Mesenteric fat pad (tissue), 1 donor: ENCODE measurements at places on chromosomes 12 and 14.

- no peak for DNase-seq
Observed at GRCh38 chr12:66516133-66516532, 162.7 kb downstream of the GRIP1 start.

DNA sequence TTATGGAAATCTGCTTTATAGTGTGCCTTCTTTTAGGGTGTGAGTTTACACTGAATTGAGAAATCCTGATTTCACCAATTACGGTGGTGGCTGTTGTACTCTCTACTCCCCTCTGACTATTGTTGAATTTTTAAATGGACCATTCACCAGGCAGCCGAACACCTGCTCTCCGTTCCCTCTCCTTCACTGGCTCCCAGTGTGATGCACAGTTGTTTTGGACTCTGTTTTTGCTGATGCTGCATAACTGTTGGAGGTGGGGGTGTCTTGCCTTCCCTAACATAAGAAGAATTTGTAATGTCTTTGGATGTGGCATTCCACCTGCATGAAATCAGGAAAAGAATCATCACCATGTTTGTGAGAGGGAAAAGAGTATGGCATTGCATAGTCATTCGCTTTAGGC is 341.2 kb downstream of the SNAPC1 start:
- no peak for DNase-seq

- DNase-seq, result no peak
Observed at GRCh38 chr14:45715946-45716345, 462.9 kb upstream of the MIS18BP1 start.

- DNase-seq, result no peak
Observed at GRCh38 chr14:90654831-90655276, 161.4 kb downstream of the TTC7B start.

DNA sequence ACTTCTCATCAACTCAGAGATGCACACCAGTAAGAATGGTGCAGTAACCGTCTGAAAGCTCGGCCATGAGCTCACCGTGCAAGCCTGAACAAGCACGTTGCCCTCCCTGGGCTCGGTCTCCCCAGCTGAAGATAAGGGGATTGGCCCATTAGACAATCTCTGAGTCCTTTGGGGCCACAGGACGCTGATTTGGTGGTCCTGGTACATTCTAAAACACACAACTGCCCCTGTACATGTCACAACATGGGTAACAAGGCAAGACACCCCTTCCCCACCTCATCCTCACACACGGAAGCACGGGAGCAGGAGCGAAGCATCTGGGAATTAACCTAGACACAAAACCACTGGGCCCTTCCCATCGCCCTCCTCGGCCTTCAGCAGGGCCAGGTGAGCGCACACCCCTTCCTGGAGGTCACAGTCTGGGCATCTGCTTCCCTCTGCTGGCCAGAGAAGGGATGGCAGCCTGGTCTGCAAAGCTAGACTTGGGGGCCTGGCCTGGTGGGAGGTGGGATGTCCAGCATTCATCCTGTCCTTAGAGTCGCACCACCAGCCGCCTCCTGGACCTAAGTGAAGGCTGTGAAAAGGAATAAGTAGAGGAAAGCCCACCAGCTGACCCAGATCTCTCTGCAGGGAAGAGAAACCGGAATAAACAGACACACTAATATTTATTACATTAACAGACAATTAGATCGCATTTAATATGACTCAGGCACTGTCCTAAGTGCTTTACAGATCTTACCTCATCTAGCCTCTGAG is 18.9 kb upstream of the SMUG1 start:
- no peak for DNase-seq

DNA sequence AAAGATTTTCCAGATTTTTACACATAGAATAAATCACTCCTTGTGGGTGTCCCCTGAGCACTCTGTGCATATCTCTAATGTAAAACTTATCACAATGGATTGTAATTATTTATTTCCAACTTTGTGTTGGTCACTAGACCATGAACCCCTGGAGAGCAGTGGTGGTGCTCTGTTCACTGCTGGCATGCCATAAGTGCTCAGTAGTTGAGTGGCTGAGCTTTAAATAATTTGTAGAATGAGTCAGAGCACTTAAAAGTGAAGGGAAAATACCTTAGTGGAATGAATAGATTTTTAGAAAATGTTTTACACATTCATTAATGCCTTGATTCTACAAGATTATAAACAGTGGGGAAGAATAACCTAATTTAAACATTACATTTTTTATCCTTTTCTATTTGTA is 6.3 kb downstream of the MGAT4C start:
- no peak for DNase-seq

GRCh38 chr12:66203820-66204219 is 14.8 kb downstream of the IRAK3 start:
- DNase-seq, result no peak

DNA sequence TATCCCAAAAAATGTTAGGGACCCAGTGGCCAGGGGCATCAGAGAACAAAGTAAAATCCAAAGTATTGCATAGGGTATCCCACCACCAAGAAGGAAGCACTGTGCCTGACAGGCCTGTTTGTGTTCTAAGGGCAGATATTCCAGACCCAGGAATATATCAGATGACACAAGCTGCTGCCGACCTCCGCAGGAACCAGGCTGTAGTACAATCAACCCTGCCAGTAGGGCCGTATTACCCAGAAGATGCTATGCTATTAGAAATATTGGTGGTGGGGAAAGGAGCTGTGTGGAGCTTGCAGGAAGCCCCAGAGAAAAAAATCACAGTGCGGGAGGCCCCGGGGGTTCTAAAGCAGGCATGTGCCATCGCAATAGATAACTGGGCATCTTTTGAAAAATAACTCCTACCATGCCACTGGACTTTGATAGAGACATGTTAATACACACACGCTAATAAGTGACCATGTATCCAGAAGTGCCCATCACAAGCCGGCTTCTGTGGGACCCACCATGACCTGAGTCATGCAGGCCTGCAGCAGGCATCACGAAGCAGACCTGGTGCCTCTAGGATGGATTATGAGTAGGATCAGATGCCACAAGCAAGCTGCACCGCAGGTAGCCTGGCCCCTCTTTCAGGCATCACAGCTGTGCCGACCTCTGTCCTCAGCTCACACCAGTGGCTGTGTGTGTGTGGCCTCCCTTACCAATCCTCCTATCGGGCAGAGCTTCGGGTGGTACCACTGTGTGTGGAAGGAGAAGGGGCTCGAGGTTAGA is 242.7 kb downstream of the BCL11B start:
- DNase-seq, result peak; percentile 60

DNA sequence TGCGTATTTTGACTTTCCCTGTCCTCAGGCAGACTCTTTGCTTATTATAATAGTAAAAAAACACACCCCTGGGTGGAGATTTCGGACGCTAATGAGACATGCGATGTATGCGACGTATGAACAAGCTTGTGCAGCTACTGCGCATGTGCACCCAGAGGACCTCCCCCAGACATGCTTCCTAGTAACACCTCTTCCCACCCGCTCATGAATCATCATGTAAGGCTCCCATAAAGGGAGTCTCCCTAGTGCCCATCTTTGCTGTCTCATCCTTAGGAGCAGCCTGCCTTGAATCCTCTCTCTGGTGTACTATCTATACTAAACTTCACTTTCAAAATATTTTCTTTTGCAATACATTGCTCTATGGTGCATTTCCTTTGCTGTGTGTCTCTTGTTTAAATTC is 210.1 kb downstream of the TMEM132D start:
- no peak for DNase-seq

GRCh38 chr12:121227294-121227693 is 17.4 kb downstream of the P2RX4 start:
- DNase-seq, result no peak

GRCh38 chr14:103284574-103285467 is 49.2 kb upstream of the EIF5 start:
- DNase-seq, result no peak

GRCh38 chr14:56199095-56199981 is 81.1 kb downstream of the PELI2 start:
- DNase-seq, result no peak

DNA sequence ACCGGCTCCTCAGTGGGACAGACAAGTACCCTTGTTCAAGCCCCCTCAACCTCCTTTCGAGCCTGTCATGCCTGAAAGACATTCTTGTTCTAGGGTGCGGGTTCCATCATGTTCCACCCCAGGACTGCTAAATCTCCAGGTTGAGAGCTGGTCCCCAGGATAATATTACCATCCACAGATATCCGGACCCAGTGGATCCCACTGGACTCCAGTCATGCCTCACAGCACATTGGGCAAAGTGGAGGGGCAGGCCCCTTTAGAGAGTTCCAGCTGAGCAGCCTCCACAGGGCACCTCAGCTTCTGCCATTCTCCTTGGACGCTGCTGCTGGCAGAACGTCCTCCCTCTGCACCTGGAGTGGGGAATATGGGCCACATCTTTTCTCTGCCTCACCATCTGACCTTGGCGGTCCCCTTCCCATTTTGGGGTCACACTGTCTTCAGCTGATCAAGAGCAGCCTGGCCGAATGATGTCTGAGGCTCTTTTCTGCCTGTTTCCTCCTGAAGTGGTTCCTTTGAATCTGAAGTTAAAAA is 137.4 kb downstream of the BCL11B start:
- peak; percentile 69 for DNase-seq

DNA sequence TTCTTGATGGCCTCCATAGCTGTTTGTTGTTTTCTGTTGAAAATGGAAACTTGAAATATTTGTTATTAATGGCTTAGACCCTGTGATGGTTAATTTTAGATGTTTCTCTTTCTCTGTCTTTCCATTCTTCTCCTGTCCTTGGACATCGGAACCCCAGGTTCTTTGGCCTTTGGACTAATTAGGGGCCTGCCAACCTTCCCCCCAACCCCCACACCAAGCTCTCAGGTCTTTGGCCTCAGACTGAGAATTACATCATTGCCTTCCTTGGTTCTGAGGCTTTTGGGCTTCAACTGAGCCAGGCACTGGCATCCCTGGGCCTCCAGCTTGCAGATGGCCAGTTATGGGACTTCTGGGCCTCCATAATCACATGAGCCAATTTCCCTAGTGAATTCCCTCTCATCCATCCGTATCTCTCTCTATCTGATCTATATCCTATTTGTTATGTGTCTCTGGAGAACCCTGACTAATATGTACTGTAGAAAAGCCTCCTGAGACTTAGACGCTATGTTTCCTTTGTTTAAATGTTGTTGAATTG is 71.6 kb downstream of the FGD4 start:
- no peak for DNase-seq

DNA sequence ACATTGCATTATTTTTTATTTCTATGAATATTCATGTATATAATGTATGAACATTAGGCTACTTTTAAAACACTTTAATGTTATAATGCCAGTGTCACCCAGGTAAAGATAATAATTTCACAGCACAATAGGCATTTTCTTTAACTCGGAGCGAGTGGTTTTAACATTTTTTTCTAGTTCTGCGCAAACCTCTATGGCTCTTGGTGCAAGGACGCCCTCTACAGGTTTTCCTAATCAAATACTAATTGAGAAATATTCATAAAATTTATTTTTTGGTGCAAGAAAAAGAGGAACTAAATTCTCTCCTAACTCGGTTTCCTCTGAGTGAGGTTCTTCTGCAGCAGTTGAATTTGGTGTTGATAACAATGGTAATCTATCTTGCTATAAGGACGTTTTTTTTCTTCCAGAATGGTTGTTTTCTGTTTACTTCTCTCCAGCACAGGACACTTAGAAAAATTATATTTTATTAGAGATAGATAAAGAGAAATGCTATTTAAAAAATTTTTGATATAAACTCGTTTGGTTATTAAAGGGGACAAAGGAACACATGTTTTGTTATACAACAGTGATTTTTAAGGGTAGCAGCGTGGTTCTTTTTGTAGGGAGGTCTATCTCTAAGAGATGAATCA is 2.4 kb upstream of the WIF1 start:
- no peak for DNase-seq

GRCh38 chr14:37437490-37437889 is 157.6 kb downstream of the FOXA1 start:
- DNase-seq, result no peak

DNA sequence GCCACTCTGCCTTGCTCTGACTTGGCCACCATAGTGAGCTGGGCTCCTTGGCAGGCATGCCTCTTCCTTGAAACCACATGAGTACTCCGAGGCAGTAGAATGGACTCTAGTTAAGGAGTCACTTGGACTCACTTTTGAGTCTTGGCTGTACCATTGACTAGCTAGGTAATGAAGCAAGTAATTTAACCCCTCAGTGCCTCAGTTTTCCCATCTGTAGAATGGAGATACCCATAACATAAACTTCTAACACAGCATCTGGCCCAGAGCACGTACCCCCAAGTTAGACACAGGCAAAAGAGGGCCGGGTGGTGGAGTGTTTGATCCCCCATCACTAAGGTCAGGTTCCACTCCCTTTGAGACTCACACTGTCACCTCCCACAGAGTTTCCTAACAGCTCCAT is 8.3 kb downstream of the KRT77 start:
- DNase-seq, result no peak

DNA sequence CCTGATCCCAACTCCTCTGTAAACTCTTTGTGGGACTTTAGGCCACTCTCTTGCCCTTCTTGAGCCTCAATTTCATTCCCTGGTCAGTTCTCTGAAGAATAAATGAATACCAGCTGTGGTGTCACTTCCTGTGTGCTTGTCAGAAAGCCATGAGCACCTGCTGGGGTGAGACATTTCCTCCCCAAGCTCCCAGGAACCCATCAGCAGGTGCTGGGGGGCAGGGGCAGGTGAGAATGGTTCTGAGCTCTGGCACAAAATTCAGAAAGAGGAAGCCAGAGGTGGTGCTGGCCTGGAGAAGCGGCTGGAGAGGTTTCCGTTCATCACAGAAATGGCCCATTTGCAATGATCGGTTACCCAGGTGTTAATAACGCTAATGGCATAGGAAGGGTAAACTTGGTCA is 14.9 kb downstream of the LHX5 start:
- no peak for DNase-seq

- no peak for DNase-seq
Observed at GRCh38 chr12:50261654-50262053, 21.7 kb downstream of the LIMA1 start.

DNA sequence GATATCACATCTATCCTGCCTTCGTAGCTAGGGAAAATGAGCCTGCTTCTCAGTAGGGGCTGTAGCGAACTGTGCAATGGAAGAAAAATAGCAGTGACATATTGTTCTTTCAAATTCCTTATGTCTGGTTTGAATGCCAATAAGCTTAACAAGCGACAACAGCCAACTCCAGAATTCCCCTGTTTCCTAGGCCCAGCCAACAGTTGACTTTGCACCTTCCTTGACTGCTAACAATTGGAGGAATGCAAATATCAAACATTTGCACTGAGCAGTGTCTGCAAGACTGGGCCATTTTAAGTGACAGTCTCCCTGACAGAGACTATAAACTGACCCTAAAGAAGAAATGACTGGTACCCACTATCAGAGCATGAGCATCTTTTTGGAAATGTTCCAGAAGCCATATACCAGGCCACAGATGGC is 12.0 kb upstream of the SERPINA1 start:
- no peak for DNase-seq

DNA sequence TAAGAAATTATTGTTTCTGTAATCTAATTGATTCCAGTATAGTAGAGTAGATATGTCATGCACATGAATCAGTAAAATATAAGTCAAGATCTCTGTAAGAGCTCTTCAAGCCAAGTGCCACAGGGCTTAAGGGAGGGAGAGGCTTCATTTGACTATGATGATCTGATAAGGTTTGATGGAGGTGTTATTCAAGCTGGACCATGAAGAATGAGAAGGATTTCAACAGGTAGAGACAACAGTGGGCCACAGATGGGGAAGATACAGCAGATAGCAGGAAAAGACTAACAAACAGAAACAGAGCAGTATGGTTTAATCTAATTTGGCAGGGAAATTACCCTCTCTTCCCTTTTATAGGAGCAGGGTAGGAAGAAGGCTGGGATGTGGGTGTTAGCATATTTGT is 40.6 kb upstream of the FKBP4 start:
- DNase-seq, result no peak
